Liver (tissue), 10 donors: ENCODE measurements at places on chromosomes 5 and 9. TPM values are rescaled to one million over a fixed set of nuclear protein-coding genes. Genes with fewer than 3 reads are reported as not detected.

GRCh38 chr5:150632305-150633160 is 7.9 kb upstream of the SYNPO start:
- no peak for DNase-seq

The QSOX2 gene
- total RNA-seq: 12.7 TPM

The NEURL1B gene
- 4.8 TPM for total RNA-seq

DNA sequence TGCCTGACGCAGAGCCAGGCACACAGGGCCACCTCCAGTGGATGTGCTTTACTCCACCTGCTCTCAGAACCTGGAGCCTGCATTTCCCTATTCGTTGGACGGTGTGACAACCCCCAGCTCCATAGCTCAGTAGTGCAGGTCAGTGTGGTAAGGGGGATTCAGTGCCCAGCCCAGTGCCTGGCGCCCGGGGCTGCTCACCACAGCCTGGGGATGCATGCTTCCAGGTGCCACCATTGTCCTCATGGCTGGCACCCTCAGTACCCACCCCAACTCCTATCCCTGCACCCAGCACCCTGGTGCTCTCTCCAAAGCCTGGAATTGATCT is 32.8 kb upstream of the ADAMTS2 start:
- peak; percentile 1 for DNase-seq

DNA sequence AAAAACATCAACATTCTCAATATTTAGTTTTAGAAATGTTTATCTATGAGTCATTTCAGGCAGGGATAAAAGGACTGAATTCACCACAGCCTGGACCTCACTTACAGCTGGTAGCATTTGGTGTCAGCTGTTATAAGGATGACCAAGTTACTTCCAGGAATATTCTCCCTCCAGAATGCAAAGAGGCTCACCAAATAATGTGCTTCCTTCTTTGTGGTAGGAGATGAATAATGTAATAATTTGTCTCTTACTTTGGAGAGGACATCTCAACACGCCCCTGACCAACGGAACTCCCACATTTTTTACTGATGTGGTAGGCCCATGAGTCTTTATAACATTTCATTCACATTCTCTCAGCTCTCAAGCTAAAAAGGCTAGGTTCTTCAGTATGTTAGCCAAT is 825.9 kb upstream of the GRAMD2B start:
- no peak for DNase-seq

DNA sequence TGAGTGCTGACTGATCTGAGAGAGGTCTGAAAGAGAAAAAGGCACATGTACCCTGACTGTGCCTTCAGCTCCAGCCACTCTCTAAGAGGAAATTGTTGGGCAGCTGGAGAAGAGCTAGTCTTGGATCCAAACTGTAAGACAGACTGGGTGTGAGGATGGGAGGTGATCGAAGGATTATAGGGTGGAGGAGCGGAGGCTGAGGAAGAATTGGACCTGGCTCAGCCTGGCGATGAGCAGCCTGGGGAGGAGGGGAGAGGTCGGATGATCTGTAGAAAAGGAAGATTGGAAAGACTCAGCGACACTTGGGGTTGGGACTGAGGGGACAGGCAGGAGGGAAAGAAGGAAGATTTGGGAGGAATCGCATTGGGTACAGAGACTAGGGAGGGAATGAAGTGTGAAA is 98.6 kb upstream of the SLC25A48 start:
- no peak for DNase-seq

DNA sequence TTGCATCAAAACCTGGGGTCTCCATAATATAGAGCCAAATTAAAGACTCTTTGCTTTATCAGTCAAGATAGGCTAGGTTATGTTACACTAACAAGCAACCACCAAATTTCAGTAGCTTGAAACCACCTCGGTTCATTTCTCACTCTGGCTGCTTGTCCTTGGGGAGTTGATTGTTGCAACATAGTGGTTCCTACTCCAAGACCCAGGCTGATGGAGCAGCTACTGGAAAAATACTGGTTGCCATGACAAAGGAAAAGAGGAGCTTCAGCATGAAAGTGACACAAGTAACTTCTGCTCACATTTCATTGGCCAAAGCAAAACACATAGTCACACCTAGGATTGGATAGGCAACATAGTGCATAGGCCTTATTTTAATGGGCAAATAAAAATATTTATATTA is 18.5 kb upstream of the RCL1 start:
- no peak for DNase-seq

GRCh38 chr5:107359916-107360234 is 310.9 kb downstream of the EFNA5 start:
- DNase-seq: no peak

The OR4F3 gene
- total RNA-seq: not detected

GRCh38 chr9:124254261-124254682 is 3.5 kb upstream of the NEK6 start:
- no peak for DNase-seq

The NME5 gene
- 0.50 TPM for total RNA-seq

The F12 gene
- total RNA-seq: 27.7 TPM

DNA sequence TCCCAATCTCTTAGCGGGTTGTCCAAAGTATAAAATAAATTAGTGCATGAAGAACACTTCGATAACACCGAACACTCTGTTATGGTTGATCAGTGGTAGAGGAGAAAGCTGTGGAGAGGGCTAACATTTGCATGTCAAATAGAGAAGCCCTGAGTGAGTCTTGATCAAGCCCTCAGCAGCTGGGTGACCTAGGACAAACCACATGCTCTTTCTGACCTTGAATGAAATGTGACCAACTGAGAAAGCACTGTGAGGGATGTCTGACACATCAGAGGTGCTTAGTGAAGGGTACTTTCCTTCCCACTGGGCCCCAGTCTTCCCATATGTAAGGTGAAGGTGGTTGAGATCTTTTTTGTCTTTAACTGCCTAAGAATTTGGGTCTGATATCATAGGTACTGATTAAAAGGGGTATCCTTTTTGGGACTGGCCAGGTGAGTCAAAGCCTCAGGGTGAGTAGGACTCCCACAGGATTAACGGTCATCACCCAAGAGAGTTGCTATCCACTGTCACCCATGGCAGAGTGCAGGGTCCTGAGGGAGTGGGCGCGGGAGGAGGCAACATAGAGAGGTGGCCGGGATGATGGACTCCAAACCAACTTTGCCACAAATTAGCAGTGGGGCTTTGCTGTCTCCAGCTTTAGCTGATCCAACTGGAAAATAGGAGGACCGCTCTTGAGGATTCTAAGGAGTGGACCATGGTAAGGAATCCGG is 53.5 kb downstream of the KIF4B start:
- no peak for DNase-seq

DNA sequence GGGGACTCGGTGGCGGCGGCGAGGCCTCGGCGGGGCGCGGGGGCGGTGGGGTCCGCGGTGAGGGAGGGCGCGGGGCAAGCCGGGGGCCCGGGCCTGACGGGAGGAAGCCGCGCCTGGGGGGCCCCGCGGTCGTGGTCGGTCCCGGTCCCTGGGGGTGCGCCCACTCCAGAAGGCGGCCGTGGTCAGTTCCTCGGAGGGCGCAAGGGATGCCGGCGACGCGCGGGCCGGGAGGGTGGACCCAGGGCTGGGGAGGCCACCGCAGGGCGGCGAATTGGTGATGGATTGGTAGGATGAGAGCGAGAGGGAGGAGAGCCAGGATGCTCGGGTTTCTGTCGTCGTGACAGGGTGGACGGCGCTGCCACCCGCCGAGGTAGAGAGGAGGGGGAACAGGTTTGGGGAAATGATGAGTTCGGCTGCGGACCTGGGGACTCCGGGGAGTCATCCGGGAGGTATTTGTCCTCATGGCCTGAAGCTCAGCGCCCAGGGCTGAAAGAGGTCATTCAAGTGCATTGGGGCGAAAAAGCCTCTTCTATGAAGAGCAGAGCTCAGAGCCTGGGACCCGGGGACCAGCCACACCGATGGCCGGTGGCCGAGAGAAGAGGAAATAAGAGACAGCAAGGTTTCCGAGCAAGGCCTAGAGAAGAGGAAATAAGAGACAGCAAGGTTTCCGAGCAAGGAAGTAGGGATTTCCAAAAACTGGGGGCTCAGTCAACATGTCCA is 557 bp downstream of the GNG10 start:
- peak; percentile 53 for DNase-seq

DNA sequence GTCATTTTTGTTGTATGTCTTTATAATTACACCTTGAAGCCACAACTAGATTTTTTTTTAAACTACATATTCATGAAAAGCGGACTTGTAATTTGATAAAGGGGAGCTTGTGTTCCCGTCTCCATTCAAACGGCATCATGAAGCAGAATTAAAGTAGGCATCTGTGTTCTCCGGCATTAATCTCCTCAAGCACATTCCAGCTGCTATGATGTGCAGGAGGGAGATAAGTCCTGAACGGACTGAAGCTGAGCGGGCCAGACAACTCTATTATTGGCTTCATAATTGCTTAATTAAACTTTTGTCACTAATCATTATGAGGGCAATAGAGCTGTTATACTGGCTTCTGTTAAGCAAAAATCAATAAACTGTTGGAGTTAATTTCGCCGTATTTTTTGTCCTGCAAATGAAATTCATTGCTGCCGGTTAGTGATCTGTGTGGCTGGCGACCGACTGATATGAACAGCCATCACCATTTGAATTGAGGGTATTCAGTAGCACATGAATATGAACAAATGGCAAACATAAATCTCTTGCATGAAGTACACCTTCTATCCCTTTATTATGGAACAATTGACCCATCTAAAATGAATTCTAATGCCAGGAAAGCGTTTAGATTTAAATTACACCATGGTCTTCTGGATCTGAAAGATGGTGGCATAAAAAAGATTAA is 408.8 kb upstream of the IRX1 start:
- no peak for DNase-seq

The OLFM1 gene
- 5.2 TPM for total RNA-seq

The DDX4 gene
- total RNA-seq: not detected

The IRX2 gene
- not detected for total RNA-seq

DNA sequence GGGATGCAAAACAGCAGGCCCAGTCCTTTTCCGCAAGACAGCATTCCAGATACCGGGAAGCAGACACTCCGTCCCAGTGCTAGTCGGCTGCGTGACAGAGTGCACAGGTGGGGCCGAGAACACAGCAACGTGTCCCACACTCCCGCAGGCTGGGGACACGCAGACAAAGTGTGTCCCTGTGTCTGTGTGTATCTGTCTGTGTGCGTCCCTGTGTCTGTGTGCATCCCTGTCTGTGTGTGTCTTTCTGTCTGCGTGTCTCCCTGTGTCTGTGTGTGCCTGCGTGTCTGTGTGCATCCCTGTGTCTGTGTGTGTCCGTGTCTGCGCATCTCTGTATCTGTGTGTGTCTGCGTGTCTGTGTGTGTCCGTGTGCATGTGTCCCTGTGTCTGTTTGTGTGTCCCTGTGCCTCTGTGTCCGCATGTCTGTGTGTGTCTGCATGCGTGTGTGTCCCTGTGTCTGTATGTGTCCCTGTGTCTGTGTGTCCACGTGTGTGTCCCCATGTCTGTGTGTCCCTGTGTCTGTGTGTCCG is 137.0 kb downstream of the MRPL36 start:
- DNase-seq: peak; percentile 31

GRCh38 chr5:121533814-121534213 is 317.9 kb upstream of the FTMT start:
- DNase-seq: no peak

The PITX1 gene
- total RNA-seq: not detected

The TPM2 gene
- total RNA-seq: 23.7 TPM

- no peak for DNase-seq
Measured at GRCh38 chr9:17813798-17814197, 234.9 kb downstream of the SH3GL2 start.

The CD180 gene
- 0.75 TPM for total RNA-seq

DNA sequence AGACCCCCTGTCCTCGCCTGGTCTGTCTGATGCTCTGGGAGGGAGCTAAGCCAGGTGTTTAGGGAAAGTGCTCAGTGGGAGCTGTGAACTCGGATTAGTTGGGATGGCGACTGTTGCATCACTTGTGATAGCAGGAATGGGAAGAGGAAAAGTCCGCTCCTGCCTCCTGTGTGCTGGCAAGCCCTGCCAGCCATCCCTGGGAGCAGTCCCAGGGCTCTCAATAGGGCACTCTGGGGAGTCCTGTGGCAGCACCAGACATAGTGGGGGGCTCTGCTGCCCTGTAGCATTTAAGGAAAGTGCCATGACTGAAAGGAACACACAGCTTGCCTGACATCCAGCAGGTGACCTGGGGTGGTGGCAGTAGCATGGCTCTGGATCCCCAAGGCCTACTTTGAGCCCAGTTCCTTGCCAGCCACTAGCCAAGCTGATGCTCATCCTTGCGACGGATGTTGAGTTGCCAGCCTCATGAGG is 81.5 kb downstream of the AMBP start:
- DNase-seq: no peak

DNA sequence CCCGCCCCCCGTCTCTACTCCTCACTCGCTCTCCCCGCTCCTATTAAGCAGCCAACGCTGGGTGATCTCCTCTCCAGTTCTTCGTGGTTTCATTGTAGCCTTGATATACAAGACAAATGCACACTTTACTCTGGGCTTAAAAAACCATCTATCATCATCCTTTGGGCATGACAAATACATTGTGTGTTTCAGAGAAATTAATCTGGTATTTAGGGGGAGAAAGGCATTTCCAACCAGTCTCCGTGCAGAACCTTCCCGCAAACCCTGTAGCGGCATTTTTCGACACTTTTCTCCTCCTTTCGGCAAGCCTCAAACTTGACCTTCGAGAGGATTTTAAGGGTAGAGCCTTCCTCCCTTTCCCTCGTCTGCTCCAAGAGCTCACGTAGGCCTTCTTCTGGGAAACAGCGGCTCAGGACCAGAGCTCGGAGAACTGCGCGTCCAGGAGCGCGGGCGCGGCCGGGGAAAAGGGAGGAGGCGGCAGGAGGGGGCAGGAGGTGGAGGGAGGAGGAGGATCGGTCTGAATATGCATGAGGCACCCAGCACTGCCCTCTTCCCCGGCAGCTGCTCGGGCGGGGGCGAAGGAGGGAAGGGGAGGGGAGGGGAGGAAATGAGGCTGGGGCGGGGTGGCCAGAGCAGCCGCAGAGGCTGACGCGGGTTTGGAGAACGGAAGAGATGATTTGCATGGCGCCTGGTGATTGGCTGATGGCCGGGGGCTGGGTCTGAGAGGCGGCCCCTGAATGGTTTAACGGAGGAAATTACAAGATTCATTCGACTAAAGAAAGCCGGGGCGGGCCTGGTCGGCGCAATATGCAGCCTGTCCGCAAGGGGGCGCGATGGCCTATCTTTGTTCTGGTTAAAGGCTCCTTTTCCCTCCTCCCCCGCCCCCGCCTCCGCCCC is 127.5 kb downstream of the TMEM161B start:
- DNase-seq: peak; percentile 90

The CARTPT gene
- total RNA-seq: not detected

DNA sequence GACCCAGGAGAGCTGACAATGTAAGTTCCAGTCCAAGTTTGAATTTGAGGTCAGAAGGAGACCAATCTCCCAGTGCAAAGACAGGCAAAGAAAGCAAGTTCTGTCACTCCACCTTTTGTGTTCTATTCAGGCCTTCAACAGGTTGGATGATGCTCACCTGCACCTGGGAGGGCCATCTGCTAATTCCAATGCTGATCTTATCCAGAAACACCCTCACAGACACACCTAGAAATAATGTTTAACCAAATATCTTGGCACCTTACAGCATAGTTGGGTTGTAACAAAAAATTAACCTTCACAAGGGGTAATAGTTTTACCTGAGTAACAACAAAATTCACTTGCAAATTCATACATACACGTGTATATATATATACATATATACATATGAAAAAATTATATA is 190.8 kb downstream of the DIRAS2 start:
- no peak for DNase-seq
